ENCODE measurements at places on chromosomes 3 and 15.

DNA sequence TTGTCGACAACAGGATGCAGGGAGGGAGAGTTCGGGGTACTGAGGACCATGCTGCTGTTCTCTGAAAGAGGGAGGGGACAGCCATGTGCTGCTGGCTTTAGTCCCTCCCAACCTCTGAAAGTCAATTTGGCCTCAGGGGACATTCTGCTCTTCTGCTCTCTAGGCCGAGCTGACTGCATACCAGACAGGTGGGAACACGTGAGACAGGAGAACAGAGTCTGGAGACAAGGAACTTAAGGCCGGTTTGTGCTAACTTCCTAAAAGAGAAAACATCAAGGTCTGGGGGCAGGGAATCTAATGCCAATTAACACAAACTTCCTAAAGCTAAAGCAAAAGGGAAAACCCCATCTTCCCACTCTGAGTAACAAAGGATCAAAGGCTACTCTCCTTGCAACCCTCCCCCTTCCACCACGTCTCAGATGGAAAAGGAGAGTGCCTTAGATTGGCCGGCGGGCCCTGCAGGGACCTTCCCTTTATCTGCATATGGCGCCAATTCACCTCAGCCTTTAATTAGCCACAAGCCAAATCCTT lies 41.0 kb downstream of the SLCO2A1 start:
- no peak for DNase-seq

- no peak for DNase-seq
Measured at GRCh38 chr15:74799255-74799855, 13.3 kb upstream of the LMAN1L start.

DNA sequence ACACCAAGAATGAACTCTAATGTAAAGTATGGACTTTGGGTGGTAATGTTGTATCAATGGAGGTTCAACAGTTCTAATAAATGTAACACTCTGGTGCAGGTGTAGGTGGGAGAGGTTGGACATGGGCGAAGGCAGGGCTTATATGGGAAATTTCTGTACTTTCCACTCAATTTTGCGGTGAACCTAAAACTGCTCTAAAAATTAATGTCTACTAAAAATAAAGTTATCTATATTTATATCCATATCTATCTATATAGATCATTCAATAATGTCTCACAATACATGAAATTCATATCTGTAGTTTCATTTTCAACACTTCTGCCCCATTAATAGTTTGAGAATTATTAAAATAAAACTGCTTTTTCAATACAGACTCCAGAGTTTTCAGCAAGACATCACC lies 49.3 kb downstream of the CD200R1 start:
- no peak for DNase-seq

GRCh38 chr15:80856809-80857377 lies 77.7 kb downstream of the CEMIP start:
- DNase-seq: no peak

DNA sequence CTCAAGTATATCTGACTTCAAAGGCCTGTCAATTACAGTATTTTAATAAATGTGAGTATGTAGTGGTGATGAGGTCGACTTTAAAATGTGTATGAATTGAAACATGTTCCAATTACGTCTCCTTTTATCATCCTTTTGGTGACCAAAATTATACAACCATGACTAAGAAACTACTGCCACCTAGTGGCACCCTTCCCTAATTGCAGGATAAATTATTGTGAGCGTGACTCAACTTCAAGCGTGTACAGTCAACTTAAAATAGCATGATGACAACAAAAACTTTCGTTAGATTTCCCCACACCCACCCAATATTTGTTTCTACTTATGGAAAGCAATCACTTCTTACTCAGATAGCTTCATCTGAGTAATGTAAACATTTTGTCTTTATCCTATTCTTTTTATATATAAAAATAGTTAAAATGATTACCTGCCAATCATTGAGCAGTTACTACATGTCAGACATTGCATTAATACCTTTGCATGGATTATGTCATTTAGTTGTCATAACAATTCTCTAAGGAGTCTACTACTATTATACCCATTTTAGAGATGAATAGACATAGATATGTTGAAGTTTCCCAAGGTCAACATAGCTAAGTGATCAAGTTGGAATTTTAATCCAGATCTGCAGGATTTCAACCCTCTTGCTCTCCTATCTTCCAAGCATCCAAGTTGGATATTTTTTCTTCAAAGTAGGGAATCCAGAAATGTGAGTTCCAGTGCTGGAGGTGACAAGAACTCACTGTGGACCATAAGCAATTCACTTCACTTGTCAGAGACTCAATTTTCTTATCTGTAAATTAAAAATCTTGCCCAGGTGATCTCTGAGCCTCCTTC lies 106.0 kb downstream of the MEX3B start:
- DNase-seq: no peak

GRCh38 chr3:160265088-160265487 lies 39.9 kb downstream of the C3orf80 start:
- DNase-seq: no peak

DNA sequence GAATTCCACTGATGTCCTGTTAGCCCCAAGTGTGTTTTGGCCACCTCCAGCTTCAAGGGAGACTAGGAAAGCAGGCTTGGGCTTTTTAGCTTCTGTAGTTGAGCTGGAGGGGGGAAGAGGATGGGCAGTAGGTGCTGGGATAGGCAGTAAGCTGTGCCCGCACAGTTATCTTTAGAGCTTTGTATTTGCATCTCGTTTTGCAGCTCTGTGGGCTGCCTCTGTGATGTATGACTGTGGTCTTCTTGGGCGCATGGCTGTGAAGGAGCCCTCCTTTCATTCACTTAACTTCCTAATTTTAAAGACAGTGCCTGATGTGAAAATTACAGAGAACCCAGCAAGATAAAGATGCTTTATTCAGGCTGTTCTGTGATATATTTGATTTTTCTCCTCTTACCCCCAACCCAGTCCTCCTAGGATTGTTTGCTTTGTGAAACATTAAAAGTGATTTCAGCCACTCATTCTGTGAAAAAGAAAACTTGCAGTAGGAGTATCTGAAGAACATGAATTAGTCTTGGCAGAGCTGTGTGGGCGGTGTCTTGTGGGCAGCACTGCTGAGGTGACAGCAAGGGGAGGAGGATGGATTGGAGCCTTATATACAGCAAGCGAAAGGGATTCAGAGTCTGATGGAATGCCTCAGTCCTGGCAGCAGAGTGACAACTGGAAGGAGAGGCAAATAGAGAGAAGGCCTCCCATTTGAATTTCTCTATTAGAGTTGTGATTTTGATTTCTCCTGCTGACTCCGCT lies 74.3 kb downstream of the LARS2 start:
- DNase-seq: no peak

DNA sequence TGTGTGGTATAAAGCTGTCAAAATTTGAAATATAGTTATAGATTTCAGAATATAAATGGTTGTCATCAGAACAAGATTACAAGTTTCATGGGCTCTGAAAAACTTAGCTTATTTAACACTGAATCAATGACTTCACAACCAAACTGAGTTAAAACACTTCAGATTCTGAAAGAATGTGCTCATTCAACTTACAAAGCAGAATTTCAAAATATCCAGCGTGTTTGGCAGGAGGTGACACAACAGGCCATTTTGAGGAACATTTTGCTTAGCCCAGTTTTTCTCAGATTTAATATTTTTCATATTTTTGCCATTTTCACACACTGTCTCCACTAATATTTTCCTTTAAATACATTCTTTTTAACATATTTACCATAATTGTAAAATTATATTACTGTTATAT lies 781.1 kb downstream of the TUSC7 start:
- no peak for DNase-seq

GRCh38 chr15:44620081-44620480 lies 43.4 kb downstream of the SPG11 start:
- no peak for DNase-seq

DNA sequence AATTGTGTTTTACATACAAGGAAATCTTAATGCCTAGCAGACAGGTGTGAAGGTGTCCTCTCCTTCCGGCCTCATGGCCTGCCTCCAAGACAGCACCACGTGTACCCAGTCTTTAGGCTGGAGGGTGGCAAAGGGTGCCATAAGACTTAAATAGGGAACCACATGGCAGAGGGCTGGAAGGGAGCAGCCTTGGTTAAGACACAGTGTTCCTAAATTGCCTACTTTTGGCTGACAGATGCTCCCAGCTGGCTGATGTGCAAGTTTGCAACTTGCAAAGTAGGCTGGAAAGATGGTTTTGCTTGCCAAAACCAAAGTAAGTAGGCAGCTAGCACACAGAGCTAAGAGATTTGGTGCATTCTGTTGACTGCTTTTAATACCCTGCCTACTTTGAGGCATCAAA lies 45.2 kb downstream of the CCNB2 start:
- no peak for DNase-seq

- no peak for DNase-seq
Measured at GRCh38 chr15:94026458-94027304, 204.7 kb upstream of the MCTP2 start.

- DNase-seq: no peak
Measured at GRCh38 chr3:68703066-68703465, 229.3 kb downstream of the TAFA4 start.
